ENCODE measurements at places on chromosomes 3 and 15. TPM values are rescaled to one million over a fixed set of nuclear protein-coding genes. Genes with fewer than 3 reads are reported as not detected.

VPS13C gene
- total RNA-seq, result 69.7 TPM

EPHA3 gene
- total RNA-seq, result not detected

- no peak for DNase-seq
Measured at GRCh38 chr3:154431043-154431442, 1.1 kb upstream of the GPR149 start.

- DNase-seq, result no peak
Measured at GRCh38 chr3:58824285-58824684, 157.7 kb upstream of the FAM3D start.

DNA sequence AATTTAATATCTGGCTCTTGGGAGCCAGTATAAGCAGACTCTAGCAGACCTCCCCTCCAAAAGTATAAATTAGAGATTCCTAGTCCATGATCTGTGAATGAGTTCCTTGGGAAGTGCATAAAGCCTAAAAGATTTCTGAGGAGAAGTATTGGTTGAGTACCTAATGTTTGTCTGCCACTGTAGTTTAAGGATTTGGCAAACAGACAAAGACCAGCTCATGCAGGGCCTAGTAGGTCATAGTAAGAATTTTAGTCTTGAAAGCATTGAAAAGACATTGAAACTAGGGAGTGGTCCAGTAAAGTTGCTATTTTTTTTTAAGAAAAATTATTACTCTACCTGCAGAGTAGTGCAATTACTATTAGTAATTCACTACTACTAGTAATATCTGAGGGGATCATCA lies 67.5 kb downstream of the SPRED1 start:
- no peak for DNase-seq

DNA sequence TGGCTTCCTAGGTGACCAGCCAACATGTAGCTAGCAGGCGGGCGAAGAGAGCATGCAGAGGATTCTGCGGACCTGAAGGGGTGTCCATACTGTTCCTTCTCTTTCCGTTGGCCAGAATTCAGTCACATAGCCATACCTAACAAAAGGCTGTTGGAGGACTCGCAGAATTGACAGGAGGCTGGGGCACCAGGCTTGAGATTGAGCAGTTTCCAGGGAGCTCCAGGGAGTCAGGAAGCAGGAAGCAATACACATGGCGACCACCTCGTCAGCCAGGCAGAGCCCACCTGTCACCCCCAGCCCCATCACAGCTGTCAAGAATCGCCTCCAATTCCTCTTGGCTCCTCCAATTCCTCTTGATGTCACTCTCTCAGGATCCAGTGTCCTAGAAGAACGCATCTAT lies 13.2 kb upstream of the DNAJA4 start:
- no peak for DNase-seq

DNA sequence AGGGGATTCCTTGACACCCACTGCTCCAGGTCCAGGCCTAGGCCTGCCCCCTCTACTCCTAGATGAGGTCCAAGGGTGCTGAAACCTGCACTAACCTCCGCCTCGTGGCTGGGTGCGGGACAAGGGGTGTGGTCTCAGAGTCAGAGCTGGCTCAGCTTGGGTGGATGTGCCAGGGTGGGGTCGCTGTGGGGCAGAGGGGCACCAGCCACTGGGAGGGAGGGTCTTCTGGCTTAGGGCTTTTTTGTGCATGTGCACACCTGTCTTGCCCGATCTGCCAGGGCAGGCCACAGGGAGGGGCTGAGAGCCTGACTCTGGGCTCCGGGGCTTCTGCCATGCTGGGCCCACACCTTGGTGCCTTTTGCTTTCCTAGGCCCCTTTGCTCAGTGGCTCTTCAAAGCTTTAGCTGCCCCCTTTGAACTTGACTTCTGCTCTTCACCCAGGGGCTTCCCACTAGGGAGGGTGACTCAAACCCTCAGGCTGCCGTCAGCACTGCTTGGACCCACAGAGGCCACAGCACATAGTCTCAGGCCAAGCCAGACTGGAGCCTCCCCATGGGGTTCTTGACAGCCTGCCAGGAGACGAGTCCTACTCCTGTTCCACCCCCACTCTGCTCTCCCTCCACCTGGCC lies 73.0 kb downstream of the KLF13 start:
- DNase-seq, result no peak

DNA sequence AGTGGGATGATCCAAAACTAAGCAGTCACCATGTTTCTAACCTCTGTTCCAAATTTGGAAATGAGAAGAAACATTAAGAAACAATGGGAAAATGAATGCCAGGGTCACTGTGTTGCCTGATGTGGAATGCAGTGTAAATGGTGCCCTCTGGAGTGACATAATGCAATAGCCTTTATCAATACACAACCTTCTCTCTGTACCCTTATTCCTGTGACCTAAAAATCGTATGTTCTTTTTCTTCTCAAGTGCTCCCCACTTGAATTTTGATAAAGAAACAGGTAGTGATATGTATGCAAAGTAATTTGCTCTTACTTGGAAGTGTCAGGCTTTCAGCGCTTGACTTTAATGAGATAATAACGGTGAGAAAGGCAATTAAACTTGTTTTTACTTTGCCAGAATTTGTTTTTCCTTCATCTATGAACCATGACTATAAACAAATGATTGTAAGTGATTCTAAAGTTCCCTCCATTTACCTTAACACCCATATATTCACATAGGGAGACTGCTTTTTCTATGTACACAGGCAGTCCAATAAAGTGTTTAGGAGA lies 145.8 kb upstream of the THRB start:
- no peak for DNase-seq

GRCh38 chr15:82543160-82543559 lies 2.9 kb upstream of the RPS17 start:
- DNase-seq, result peak; percentile 25

DNA sequence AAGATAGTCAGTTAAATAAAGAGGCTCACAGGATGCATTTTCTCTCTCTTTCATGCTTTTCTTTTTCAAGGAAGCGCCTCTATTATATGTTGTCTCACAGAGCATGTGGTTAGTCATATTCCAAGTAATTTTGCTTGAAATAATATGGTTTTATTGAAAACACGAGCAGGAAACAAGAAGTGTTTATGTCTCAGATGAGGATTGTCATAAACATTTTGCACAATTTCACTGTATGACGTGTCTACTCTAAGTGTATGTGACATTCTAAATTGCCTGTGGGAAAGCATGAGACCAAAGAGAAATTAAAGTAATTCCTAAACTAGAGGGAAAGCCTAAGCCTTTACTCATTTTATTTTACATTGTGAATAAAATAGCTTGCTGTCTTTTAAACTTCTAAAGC lies 818.6 kb downstream of the EPHA3 start:
- DNase-seq, result no peak

DNA sequence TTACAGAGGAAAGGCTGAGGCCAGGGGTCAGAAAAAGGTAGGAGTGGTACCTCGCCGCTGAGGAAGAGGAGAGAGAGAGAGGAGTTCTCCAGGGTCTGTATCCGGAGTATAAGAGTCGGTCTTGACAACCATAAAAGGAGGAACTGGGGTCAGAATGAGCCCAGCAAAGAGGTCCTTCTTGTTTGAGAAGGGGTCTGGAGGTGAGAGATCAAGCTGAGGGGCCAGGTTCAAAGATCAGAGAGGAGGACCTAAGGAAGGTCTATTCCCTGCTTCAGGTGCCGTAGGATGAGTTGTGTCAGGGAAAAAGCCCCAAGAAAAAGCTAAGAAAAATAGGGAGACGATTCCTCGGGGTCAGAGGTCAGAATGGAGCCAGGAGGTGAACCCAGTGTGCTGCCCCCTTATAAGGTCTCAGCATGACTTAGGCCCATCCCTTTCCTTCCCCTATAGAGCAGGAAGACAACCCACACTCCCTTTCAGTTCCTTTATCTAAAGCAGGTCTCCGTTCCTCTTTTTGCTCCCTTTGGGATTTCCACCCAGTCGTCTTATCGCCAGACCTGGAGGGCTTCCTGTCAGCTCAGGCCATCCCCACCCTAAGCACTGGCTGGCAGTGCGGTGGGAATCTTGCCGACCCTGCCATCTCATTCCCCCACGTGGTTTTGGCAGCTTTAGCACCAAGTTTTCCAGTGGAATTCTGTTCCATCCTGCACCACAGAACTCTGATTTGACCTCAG lies 651 bp downstream of the MTMR14 start:
- no peak for DNase-seq

GRCh38 chr3:3798631-3799113 lies 559 bp upstream of the LRRN1 start:
- DNase-seq, result peak; percentile 22

DNA sequence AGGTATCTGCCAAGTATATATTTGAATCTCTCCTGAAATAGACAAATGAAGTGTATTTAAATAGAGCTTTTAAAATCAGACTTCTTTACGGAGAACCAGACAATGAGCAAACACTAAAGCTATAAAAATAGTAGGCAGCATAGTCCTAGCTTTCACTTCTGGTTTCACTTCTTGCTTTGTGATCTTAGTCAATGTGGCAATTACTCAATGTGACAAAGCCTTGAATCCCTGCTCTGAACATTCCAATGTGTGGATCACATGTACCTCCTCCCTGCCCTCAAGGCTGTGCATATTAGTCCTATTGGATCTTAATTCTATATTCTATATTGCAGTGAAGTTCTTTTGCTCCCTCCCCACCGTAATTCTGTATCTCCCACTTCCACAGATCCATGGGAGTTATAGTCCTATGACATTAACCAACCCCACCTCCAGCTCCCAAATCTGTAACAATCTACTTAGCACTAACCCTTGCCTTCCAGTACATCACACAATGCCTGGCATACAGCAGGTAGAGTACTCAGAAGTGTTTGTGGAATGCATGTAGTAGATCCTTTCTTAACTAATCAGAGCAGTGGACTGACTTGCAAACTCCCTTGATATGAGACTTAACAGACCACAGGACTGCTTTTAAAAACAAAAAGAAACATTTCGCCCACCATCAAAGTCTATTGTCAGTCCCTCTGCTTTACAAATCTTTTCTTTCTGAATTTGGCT lies 24.3 kb upstream of the CP start:
- DNase-seq, result no peak

DNA sequence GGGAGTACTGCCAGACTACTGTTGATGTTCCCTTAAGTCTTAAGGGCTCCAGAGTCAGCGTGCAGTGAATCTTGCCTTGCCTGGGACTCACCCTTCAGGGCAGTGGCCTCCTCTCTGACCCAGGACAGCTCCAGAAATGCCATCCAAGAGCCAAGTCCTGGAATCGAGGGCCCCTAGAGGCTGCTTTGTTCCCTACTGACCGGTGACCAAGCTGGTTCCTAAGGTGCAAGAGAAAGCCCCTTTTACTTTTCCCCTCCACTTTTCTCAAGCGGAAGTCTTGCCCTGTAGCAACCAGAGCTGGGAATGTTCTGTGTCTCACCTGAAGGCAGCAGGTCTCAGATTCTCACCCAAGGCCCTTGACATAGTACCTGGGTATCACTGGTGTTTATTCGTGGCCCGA lies 238.0 kb downstream of the DOCK3 start:
- no peak for DNase-seq

All from CD4-positive, alpha-beta T cell (primary cell).